ENCODE measurements at places on chromosomes 12 and 14.

DNA sequence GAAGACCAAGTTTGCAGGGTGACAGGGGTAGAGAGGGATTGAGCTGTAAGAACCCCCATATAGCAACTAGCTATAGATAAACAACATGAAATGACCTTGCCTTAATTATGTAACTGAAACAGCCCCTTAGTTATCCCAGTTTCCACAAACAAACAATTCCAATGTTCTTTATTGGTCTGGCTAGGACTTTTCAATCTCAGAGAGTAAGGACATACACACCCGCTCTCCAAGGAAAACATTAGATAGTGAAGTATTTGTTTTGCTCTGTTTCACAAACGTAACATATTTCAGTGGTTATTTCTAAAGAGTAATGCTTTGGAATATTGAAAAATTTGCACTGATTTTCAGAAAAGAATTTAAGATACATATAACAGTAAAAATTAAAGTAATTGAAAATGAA lies 51.6 kb upstream of the GTF2A1 start:
- no peak for DNase-seq

GRCh38 chr12:6716874-6717437 lies 6.9 kb upstream of the COPS7A start:
- DNase-seq: no peak

- no peak for DNase-seq
Measured at GRCh38 chr14:105458010-105458409, 16.6 kb upstream of the CRIP2 start.

DNA sequence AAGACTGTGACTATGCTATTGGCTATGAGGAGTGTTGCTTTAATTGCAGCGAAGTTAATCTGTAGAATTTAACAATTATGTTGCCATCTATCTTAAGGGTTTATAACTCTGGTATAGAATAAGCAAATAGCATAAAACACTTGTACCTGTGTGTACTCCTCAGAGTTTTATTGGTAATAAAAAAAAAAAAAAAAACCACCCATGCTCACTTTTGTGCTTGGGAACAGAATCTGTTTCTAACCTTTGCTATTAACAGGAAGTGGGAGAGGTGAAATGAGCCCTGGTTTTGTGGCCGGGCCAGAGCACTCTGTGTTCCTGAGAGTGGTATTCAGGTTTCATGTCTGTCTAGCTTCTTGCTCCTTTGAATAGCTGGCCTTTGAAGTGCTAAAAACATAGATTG lies 53.1 kb downstream of the PDE3A start:
- no peak for DNase-seq

DNA sequence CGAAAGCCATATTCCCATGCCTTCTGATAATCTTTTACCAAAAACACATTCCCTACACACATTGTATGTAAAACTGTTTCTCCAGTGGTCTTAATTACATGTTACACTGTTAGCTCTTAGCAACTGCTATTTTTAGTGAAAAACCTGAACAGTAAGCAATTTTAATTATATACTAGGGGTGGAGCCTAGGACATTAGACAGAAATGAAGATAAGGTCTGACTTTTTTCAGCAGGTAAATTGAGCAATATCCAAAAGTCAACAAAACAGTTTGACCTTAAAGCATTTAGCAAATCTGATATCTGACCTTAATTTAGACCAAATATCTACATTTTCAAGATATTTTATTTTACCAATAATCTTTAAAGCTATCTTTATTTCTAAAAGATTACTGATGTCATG lies 60.2 kb downstream of the PDE6H start:
- DNase-seq: no peak

- DNase-seq: no peak
Measured at GRCh38 chr12:53071591-53072551, 7.3 kb downstream of the SPRYD3 start.

DNA sequence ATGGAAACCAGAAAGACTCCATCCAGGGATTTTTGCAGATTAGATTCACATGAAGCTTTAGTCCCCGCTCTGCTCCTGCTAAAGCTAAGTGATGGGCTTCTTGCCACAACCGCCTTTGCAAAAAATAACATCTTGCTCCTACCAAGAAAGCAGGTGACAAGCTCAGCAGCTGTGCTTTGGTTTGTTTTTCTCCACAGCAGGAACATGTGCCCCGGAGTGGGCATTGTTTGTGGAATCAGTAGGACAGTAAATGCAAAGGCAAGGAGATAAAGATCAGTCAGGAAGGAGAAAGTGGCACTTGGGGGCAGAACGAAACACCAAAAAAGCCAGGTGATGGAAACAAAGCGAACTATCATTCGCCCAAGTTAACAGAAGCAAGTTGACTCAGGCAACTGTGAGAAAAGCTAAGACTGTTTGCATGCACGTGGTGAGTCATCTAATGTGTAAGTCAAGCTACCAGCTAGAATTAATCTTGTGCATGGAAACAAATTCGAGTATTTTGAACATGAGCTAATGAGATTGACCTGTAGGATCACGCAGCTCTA lies 165.5 kb upstream of the PLXNC1 start:
- DNase-seq: no peak

- DNase-seq: no peak
Measured at GRCh38 chr12:114407842-114408411, 2.0 kb upstream of the TBX5 start.

DNA sequence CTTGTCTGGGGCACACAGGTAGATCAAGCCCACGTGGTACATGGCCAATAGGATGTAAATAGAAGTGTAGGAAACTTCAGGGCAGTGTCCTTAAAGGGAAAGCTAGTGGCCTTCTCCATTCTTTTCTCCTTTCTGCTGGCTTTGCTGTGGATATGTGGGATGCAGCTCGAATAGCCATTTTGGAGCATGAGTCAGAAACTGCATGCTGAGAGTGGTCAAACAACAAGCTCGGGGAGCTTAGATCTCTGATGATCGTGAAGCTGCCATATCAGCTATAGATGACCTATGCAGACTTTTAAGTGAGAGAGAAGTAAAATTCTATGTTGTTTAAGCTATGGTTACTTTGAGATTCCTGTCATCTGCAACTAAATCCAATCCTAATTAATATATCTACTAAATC lies 241.3 kb upstream of the DAAM1 start:
- no peak for DNase-seq

DNA sequence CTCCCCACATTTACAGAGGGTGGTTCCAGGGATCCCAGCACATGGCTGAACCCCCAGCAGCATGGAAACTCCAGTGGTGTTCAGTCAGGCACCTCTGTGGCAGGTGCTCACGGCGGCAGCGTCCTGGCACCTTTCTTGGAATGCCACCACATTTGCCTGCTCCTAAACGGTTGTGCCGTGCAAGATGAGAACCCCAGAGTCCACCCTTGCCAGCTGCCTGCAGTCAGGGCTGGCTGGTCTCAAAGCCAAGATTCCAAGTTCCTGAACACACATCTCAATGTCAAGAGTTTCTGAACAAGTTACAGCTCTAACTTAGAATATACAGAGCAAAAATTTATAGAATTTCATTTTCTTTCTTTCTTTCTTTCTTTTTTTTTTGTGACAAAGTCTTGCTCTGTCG lies 38.7 kb downstream of the DDX51 start:
- no peak for DNase-seq

DNA sequence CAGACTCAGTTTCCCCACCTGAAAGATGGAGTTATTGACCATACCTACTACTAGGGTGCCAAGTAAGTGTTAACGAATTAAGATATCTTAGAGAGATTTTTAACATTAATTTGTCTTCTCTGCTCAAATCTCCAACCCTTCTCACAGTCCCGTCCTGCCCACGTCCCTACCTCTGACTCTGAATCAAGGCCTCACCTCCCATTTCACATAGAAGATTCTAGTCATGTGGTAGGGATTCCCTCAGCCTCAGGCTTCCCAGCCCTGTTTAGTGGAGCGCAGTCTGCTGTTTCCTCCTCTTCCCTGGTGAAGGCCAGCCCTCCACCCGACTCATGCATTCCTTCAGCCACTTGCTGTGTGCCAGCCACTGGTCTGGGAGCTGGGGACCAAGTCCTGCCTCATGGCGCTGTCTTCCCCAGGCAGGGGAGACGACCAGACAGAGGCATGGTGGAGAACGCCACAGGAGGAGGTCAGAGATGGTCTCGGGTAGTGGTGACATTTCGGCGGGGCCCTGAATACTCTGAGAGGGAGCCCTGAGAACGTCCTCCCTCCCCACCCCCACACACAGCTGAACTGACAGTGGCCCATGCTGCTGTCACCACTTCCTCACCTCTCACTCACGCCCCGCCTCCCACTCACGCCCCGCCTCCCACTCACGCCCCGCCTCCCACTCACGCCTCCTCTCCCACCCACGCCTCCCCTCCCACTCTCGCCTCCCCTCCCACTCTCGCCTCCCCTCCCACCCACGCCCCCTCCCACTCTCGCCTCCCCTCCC lies 38.8 kb downstream of the TMEM63C start:
- no peak for DNase-seq

DNA sequence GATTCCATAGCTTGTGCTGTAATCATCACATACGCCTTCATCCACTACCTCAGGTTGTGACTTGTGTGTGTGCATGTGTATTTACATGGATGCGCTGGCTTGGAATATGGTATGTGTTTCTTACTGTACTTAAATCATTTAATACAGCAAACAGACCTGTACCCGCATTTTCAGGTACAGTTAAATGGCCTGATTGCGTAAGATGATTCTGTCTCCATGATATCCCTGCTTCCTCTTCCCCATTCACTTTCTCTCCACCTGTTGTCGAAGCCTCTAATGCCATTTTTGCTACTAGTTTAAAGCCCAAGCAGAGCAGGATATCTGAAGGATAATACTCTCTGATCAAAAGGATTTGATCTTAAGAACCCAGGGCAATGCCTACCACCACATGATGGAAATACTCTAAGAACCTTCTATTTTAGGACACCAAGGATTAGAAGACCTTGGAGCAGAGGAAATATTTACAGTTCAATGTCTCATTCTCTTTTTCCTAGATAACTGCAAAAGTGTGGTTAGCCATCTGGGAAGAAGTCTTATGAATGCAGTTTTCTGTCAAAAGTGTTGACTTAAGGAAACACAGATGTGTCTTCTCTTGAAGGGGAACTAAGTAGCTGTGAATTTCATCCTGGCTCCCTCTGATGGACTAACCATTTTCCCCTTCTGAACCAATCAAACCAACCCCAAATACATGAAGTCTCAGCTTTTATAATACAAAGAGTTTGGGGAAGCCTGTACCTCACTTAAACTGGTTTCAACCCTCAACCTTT lies 78.7 kb downstream of the HELB start:
- no peak for DNase-seq

GRCh38 chr12:48075832-48076231 lies 30.0 kb downstream of the SENP1 start:
- DNase-seq: no peak

DNA sequence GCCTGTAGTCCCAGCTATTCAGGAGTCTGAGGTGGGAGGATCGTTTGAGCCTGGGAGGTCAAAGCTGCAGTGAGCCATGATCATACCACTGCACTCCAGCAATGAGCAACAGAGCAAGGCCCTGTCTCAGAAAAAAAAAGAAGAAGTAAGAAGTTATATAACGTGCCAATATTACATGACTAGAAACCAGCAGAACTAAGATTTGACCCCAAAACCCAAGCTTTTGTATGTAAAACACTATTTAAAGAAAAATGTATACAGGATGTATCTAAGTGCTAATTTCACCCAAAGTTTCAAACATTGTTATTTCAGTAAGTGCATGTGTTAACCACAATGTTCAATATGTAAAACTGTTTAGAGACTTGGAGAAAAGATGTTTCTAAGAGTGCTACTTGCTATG lies 94.7 kb downstream of the SLC5A8 start:
- no peak for DNase-seq

GRCh38 chr12:50220363-50220995 lies 53.3 kb upstream of the CERS5 start:
- peak; percentile 36 for DNase-seq

GRCh38 chr12:59173695-59174094 lies 253.4 kb upstream of the LRIG3 start:
- DNase-seq: no peak

Data from urothelium cell line (cell line).